ENCODE measurements at places on chromosomes 1 and 21. TPM values are rescaled to one million over a fixed set of nuclear protein-coding genes. Genes with fewer than 3 reads are reported as not detected.

DNA sequence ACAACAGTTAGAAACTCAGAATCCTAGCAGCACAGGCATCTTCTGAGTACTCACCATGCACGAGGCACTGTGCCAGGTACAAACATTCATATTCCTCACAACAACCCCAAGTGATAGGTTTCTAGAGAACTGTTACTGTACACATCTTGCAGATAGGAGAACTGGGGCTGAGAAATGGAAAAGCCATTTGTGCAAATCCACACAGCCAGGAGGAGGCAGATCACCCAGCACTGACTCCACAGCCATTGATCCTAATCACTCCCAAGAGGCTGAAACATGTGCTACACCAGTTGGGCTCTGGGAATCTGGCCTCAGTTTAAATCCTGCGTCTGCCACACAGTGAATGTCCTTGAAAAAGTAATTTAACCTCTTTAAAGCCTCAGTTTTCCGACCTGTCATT is 151.0 kb downstream of the ST6GALNAC5 start:
- DNase-seq = no peak

LIPI gene
- total RNA-seq = not detected

DNA sequence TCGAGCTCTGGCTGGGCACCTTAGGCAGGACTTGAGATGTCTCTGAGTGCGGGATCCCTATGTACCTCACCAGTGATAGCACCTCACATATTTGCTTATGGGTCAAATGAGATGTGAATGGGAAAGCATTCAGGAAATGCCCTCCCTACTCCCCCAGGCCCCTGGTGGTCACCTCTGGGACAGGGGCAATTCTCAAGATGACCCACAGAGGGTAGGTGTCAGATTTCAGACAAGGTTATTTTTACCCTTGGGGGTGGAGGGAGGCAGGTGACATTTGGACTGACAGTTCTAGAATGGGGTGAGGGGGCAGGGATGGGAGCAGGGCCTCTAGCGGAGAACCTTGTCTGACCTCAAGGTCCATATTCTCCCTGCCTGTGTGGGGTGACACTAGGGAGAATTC is 27.1 kb downstream of the ACOT11 start:
- no peak for DNase-seq

DNA sequence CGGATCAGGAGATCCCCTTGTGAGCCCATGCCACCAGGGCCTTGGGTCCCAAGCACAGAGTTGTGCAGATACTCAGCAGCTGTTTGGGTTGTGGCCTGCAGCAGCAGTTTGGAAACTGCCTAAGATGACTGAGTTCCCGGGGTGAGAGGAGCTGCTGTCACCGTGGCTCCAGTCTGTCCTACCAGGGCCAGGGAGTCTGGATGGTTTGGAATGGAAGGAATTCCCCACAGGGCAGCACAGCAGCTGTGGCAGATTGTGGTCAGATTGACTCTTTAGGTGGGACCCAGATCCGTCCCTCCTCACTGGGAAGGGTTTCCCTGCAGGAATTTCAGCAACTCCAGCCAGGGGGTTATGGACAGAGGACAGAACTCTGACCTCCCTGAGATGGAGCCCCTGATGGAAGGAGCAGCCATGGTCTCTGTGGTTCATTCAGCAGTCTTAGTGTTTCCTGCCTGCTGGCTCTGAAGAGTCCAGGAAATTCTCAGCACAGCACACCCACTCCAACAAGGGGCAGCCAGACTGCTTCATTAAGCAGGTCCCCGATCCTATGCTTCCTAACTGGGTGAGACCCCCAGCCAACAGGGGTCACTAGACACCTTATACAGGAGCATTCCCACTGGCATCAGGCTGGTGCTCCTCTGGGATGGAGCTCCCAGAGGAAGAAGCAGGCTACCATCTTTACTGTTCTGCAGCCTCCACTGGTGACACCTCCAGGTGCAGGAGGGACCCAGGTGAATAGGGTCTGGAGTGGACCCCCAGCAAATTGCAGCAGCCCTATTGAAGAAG is 51.5 kb upstream of the TNFSF4 start:
- no peak for DNase-seq

TTC39A gene
- total RNA-seq = 0.38 TPM

REN gene
- total RNA-seq = not detected

DNA sequence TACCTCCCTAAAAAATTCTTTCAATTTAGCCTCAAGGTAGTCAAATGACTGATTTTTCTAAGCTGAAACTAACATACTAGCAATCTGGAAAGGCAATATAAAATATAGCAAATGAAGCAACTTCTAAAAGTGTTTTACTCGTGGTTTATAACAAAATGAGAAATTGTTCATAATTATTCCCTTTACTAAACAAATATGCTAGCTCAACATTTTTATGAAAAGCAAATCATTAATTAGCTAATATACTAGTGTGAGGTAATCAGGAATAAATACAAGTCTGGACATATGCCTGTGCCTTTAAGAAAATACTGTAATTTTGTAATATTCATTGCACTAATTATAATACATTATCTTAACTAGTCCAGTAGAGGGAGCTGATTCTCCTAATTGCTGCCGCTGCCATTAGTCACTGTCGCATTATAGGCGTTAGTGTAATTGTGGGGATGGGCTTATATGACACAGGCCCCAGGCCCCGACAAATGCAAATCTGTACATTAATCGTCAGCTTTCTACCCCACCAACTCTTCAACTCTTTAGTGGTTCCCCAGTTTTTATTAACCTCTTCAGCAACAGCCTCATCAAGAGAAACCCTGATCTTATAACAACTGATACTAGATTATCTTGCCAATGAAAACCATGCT is 160.9 kb downstream of the GABPA start:
- DNase-seq = no peak

DNA sequence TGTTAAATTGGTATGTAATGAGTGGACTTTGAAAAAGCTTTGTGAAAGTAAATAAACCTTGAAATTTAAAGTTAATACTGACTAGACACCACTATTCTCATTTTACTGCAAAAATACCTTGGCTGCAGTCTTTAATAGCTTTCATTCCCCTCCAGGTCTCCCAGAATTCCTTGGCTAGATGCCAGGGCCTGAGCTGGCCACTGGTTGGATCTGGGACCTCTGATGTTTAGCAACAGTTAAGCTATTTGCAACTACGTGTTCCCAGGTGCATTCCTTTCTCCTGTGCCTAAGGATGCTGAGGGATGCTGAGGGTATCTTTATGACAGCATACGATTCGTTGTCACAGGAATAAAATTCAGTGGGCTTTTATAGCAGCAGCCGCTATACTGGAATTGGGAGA is 938.7 kb downstream of the TTLL7 start:
- DNase-seq = no peak

AVPR1B gene
- not detected for total RNA-seq

Data from natural killer cell (primary cell).